ENCODE measurements at places on chromosomes 5 and 9. TPM values are rescaled to one million over a fixed set of nuclear protein-coding genes. Genes with fewer than 3 reads are reported as not detected.
A peak's percentile ranks its signal among the peaks of the same experiment; 100 is the strongest.

SLC4A9 gene
- 0.04 TPM for total RNA-seq

FBP2 gene
- 105 TPM for total RNA-seq

SLC22A4 gene
- total RNA-seq: 2.7 TPM

CCDC183 gene
- total RNA-seq: 0.84 TPM

RASEF gene
- 0.31 TPM for total RNA-seq

DNA sequence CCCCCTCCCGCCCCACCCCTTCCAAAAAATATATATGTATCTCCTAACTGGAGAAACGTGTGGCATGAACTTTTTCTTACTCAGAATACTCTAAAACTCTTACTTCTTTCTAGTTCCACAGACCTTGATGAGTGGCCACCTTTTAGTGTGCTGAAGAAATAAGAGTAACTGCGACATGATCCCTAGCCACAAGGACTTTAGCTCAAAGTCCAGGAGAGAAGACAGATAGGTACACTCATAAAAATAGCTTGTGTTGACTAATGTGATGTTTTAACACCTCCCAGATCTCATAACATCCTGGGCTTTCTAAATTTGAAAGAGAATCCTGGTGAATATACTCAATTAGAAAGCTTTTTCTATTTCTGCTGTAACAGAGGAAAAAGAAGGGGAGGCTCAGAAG is 1005.0 kb upstream of the DMAC1 start:
- no peak for DNase-seq

- no peak for DNase-seq
These were observed 75.2 kb upstream of the RASGRF2 start for GRCh38 chr5:80884929-80885328.

DNA sequence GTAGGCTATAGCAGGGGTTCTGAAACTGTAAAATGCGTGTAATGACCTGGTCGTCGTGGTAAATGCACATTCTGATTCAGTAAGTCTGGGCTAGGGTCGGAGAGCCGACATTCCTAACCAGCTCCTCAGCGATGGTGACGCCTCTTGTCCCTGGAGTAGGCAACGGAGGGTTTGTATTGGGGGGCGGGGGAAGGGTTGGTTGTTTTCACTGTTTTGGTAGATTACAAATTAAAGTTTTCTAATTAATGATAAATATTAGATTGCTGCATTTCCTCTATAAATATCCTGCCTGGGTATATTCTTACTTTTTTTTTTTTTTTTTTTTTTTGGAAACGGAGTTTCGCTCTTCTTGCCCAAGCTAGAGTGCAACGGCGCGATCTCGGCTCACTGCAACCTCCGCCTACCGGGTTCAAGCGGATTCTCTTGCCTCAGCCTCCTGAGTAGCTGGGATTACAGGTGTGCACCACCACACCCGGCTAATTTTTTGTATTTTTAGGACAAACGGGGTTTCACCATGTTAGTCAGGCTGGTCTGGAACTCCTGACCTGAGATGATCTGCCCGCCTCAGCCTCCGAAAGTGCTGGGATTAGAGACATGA is 566 bp upstream of the ALDH7A1 start:
- no peak for DNase-seq

GRCh38 chr5:134939500-134939899 is 28.2 kb upstream of the CATSPER3 start:
- no peak for DNase-seq

DNA sequence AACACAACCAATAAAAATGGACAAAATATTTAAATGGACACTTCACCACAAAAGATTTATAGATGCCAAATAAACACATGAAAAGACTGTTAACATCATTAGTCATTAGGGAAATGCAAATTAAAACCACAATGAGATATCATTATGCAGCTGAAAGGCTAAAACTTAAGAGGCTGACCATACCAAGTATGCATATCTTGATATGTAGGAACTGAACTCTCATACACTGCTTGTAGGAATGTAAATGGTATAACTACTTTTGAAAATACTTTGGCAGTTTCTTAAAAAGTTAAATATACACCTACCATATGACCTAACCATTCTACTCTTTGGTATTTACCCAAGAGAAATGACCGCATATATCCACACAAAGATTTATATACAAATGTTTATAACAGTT is 13.6 kb upstream of the ADAMTS12 start:
- DNase-seq: no peak

GRCh38 chr5:169762338-169763095 is 125.4 kb downstream of the DOCK2 start:
- no peak for DNase-seq

GRCh38 chr9:1604942-1605560 is 410.1 kb upstream of the SMARCA2 start:
- peak; percentile 76 for DNase-seq

GRCh38 chr9:12988258-12988657 is 213.4 kb downstream of the LURAP1L start:
- peak; percentile 32 for DNase-seq

DNA sequence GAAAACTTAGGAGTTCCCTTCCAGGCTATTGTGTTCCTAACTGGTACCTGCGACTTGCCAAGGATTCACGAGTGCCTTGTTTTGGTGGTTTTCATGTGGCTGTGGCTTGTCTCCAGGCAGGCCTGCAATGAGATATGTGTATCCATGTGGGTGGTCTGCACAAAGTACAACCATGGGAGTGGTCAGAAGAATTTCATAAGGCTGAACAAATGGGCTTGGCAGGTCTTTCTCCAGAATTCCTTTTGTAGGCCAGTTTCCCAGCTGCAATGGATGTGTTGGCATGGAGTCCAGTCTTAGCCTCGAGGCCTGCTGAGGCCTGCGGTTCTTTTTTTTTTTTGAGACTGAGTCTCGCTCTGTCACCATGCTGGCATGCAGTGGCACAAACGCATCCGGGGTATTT is 28.8 kb upstream of the MELK start:
- peak; percentile 85 for DNase-seq
